ENCODE measurements at places on chromosomes 7 and 10. TPM values are rescaled to one million over a fixed set of nuclear protein-coding genes. Genes with fewer than 3 reads are reported as not detected.

The TSPAN33 gene
- 11.0 TPM for total RNA-seq

The H2BK1 gene
- total RNA-seq: not detected

The SLC29A3 gene
- 3.3 TPM for total RNA-seq

The STEAP2 gene
- not detected for total RNA-seq

The IL6 gene
- total RNA-seq: not detected

The OR2A5 gene
- not detected for total RNA-seq

The CNTNAP2 gene
- total RNA-seq: not detected

The CNPY1 gene
- total RNA-seq: not detected

DNA sequence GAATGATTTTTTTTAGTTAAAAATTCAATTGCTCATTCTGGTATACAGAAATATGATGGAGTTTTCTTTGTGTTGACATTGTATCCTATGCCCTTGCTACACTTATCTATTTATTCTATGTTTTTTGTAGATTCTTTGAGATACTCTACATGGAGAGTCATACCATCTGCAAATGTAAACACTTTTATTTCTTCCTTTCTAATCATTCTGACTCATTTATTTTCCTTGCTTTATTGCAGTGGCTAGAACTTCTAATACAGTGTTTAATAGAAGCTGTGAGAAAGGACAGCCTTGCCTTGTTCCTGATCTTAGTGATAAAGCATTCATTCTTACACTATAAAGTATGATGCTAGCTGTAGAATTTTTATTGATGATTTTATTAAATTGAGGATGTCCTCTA lies 9.9 kb upstream of the IGFBP3 start:
- no peak for DNase-seq

DNA sequence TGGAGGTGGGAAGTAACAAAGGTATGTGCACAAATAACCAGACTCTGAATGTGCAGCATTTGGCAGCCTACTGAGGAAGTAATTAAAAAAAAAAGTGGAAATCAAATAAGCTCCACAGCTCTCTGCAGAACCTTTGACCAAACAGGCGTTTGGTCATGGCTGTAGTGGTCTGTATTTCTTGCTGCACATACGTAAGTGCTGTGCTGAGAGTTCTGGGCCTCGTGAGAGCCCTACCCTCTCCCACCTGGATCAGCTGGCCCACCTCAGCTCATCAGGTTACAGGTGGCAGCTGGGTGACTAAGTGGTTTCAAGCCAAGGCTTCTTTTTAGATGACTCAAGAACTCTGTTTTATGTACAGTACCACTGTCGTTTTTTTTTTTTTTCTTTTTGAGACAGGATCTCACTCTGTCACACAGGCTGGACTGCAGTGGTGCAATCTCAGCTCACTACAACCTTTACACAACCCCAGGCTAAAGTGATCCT lies 178.2 kb upstream of the KLF6 start:
- no peak for DNase-seq

DNA sequence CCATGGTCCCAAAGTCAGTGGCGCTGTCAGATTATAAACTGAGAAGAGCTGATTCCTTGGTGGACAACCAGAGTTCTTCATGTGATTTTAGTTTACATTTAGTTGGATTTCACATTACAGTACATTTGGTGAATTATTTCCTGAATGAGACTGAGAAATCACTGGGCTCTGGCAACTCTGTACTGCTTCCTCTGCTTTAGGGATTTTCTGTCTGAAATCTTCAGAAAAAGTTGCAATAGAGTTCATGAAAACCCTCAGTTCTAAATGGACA lies 242.6 kb downstream of the BICC1 start:
- no peak for DNase-seq

- no peak for DNase-seq
These were observed 97.6 kb downstream of the KIAA1217 start for GRCh38 chr10:24306507-24306875.

DNA sequence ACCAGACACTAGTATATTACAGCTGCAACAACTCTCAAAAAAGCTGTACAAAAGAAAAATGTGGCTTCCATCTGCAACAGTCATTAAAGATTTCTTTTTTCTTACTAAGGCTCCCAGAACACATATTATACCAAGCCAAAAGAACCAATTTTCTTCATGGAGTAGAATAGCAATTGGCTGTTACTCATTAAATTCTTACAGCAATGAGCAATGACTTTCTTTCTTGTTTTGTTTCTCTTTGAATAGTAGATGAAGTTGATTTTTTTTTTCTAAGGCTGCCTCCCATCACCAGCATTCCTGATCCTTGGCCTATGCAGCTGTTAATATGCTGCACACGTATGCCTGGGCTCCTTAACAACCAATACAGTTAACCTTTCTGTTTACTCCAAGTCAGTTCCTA lies 36.6 kb upstream of the SPOCK2 start:
- no peak for DNase-seq

- DNase-seq: no peak
These were observed 12.4 kb downstream of the PCLO start for GRCh38 chr7:83150310-83150709.

DNA sequence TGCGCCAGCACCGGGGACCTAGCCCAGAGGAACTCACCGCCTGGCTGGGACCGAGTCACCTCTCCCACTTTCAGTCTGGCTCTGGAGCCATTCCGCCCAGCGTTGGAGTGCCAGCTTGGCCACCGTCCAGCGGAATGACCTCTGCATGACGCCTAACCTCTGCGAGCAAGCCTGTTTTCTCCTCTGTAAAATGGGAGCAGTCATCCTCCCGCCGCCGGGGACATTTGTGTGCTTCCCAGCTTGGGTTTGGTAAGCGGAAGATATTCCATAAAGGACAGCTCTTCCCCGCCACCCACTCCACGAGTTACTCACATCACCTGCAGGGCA lies 1.3 kb upstream of the ZCCHC24 start:
- no peak for DNase-seq

- no peak for DNase-seq
These were observed 321.6 kb upstream of the LRRTM3 start for GRCh38 chr10:66604195-66604594.

DNA sequence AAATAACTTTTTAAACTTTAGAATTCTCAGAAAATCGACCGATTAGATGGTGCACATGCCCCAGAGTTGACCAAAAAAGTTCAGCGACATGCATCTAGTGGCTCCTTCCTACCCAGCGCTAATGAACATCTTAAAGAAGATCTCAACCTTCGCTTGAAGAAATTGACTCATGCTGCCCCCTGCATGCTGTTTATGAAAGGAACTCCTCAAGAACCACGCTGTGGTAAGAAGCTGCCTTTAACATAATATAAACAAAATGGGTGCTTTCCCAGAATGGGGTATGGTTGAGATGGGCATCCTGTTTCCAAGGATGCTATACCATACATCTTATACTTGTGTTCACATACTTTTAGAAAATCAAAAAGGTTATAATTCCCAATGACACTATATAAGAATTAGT lies 24.6 kb downstream of the GLRX3 start:
- peak; percentile 36 for DNase-seq

DNA sequence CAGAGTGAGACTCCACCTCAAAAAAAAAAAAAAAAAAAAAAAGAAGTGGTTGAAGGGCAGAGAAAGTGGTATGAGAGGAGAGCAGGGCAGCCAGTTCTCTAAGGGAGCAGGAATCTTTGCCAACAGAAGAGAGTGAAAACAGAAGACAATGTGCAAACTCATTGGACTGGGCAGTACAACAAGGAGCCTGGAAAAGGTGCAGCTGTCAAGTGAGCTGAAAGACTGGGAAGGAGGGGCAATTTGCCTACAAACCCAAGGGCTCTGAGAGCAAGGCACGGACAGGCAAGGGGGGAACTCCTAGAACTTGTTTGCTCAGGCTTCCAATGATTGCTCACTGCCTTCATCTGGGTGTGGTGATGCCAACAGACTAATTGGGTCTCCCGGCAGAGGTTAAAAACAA lies 9.5 kb downstream of the ACTR1A start:
- no peak for DNase-seq

DNA sequence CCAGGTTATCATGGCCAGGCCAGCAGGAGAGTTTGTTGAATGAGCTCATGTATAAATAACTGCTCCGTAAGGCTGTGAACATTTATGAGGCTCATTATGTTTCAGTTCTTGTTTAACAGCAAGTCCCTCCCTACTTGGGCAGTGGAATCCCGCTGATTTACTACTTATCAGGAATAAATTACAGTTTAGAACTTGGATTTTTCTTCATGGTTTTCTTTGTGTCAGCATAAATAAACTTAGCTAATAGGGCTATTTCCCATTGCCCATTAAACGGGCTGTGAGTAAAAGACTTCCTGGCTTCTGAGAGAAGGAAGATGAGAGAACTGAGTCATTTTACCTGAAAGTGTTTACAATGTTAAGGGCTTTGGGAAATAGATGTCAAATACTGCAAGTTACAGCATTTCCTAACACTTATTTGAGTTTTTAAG lies 701.6 kb upstream of the ANKRD30A start:
- DNase-seq: no peak

GRCh38 chr7:137983323-137984008 lies 18.4 kb downstream of the CREB3L2 start:
- DNase-seq: no peak

DNA sequence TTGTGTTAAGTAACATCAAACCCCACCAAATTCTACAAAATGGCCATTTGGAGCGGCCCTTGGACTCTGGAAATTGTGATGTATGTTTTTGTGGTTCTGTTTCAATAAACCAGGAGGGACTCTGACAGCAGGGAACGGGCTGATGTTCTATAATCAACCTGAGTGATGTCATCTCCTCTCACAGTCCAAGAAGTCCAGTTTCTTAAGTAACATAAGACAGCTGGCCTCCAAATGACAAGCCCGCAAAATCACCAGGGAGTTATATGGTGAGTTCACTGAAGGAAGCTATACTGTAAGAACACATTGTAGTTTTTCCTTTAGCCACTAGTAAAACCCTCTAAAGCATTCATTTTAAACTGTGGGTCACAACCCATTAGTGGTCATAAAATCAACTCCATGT lies 34.0 kb downstream of the GOT1 start:
- no peak for DNase-seq
